ENCODE measurements at places on chromosomes 4 and X.

DNA sequence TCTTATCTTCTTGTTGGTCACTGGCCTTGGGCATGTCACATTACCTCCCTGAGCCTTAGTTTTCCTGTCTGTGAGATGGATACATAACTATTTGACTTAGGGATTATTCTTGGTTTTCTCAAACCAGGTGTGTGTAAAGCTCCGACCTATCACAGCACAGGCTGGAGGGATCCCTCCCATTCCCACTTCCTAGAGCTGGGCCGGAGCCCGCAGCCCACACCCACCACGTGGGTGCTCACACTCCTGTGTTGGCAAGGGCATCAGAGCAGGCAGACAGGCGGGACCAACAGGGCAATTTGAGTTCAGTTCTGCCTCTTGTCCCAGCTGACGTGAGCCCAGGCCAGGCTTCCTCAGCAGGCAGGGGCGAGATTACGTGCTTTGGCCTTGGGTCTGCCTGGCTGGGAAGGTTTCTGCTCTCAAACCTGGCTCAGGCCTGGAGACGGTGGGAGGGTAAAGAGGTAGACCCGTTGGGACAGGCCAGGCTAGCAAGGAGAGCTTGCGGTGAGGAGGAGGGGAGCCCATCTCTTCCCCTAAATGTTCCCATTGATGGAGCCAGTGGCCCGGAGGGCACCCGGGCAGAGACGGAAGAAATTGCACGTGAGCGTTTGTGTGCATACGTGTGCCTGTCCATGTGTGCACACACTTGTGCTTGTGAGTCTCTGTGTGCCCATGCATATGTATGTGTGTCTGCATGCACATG, 734 bp upstream of the SH3TC1 start:
- no peak for DNase-seq

GRCh38 chr4:38820329-38821061, 15.9 kb upstream of the TLR1 start:
- no peak for DNase-seq

DNA sequence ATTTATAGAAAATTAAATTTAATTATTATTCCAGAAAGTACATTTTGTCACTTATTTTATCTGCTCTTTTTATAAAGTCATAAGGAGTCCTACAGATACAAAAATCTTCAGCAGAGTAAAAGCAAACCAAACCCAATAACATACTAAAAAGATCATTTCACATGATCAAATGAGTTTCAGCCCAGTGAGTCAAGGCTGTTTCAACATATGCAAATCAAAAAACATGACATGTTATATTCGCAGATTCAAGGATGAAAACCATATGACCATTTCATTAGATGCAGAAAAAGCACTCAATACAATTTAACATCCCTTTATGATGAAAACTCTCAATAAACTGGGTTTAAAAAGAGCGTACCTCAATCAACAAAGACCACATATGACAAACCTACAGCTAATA, 214.3 kb downstream of the FAT4 start:
- no peak for DNase-seq

- peak; percentile 62 for DNase-seq
Observed at GRCh38 chrX:8815460-8816065, 14.4 kb upstream of the FAM9A start.

DNA sequence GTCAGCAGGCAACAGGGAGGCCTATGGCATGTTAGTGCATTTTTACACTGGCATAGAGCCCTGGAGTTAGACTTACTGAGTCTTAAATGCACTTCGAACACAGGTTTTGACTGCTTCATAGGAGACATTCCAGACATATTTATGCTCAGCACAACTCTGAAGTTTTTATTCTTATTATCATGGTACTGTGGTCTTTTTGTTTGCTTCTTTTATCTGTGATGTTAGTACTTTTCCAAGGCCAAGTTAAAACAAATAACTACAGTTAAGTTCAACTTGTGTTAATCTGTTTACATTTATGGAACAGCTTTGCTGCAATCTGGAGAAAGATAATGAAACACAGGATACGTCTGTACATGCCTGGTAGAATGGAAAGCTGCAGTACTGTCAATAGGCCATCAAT, 76.5 kb downstream of the COL4A5 start:
- no peak for DNase-seq

DNA sequence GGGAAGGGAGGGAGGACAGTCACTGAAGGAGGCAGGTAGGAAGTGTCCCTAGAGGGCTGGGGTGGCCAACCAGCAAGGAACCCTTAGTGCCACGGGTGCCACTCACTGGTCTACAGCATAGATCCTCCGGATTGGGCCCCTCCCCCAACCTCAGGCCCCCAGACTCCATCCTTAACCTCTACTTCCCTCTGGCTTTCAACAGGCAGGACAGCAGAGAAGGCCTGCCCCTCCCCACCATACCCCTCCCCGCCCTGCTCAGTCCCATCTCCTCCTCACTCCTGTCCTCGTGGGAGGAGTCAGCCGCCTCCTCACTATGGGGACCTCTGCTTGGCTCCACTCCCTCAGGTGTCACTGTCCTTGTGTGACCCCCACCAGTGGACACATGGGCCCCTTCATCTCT, 77.7 kb upstream of the PSAPL1 start:
- no peak for DNase-seq

DNA sequence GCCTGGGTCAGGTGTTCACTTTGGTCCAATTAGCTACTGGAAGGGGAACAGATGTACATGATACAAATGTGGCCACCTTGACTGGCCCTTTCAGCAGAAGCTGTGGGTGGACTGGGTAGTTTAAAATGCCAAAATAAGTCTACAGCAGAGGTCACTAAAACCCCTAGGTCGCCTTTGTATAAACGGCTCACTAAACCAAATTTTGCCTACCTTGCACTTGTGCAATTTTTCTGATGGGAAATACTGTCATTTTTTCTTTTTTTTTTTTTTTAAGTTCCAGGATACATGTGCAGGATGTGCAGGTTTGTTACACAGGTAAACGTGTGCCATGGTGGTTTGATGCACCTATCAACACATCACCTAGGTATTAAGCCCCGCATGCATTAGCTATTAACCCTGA, 109.8 kb downstream of the EGF start:
- no peak for DNase-seq

DNA sequence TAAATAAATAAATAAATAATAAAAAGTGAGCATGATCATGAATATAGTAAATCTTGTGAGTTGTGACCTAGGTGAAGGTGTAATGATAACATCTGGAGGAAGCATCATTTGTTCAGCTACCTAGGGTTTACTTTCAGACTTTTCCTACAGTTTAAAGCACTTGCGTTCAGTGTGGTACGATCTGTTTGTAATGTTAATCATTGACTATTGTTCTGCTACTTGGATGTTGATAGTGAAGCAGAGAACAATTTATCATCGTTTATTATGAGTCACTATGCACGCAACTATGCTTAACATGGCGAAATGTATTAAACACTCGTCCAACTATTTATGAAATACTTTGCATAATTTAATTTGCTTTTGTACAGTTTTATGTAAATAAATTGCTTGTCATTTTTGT, 426.2 kb downstream of the PCDH7 start:
- no peak for DNase-seq

GRCh38 chr4:179607003-179607402, 2164.8 kb upstream of the AGA start:
- no peak for DNase-seq

- DNase-seq, result no peak
Observed at GRCh38 chrX:1359477-1359873, 22.9 kb downstream of the IL3RA start.

DNA sequence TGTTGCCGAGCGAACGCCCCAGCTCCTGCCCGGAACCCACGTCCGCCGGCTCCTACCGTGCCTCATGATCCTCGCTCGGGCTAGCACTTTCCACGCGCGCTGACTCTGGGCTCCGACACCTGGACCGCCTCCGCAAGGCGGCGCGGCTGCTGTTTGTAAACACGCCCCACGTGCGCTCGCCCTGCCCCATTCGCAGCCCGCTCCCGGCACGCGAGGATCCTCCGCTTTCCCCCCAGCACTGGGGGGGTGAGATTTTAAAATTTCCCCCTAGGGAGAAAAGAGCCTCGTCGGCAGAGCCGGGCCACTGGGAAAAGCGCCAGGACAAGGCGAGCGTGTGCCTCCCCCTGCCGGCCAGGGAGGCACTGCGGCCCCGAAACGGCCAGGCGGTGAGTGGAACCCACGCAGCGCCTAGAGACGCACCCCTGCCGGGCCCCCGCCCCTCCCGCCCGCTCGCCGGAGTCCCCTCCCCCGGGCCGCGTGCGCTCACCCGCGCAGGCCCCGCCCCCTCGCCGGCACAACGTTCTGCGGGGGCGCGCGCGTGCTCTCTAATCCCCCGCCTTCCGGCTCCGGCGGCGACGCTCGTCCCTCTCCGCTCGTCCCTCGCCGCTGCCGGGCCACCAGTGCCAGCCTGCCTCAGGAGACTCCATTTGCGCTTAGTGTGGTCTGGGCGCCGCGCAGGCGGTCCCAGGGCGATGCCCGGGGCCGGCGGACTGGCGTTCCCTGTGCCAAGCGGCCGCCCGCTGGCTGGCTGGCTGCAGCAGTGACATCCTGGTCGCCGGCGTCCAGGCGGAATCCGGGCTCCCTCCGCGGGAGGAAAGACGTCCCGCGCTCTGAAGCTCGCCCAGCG, at the start of gene TIGD2:
TSS of gene TIGD2 (plus strand) at position 548 of the 847 bp plus-strand sequence. CDS start 1,442 bp downstream, outside the sequence.
- peak; percentile 94 for DNase-seq

GRCh38 chr4:30904215-30904555, 184.0 kb downstream of the PCDH7 start:
- no peak for DNase-seq

GRCh38 chr4:166144607-166145006, 271.6 kb downstream of the TLL1 start:
- DNase-seq, result no peak

DNA sequence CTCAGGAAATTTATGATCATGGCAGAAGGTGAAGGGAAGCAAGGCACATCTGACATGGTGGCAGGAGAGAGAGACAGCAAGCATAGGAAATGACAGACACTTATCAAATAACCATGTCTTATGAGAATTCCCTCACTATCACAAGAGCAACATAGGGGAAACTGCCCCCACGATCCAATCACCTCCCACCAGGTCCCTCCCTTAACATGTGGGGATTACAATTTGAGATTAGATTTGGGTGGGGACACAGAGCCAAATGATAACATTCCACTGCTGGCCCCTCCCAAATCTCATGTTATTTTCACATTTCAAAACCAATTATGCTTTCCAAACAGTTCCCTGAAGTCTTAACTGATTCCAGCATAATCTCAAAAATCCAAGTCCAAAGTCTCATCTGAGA, 8.2 kb upstream of the TMA16 start:
- DNase-seq, result no peak

- DNase-seq, result no peak
Observed at GRCh38 chrX:288561-288991, 7.4 kb downstream of the PLCXD1 start.

DNA sequence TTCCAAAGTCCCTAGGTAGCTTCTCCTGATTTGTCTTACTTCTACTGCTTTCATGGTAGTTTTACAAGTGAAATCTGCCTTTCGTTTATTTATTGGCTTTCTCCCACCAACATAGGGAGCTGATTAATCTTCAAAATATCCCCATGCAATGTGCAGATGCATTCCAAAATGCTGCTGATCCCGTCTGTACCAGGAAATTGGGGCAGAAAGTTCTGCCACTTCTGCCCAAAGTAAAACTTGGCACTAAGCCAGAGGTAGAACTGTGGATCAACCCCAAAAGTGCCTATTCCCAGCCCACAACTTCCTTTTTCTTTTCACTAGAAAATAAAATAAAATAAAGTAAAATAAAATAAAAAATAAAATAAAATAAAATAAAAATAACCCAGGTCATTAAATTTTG, 47.3 kb upstream of the PPARGC1A start:
- DNase-seq, result no peak

DNA sequence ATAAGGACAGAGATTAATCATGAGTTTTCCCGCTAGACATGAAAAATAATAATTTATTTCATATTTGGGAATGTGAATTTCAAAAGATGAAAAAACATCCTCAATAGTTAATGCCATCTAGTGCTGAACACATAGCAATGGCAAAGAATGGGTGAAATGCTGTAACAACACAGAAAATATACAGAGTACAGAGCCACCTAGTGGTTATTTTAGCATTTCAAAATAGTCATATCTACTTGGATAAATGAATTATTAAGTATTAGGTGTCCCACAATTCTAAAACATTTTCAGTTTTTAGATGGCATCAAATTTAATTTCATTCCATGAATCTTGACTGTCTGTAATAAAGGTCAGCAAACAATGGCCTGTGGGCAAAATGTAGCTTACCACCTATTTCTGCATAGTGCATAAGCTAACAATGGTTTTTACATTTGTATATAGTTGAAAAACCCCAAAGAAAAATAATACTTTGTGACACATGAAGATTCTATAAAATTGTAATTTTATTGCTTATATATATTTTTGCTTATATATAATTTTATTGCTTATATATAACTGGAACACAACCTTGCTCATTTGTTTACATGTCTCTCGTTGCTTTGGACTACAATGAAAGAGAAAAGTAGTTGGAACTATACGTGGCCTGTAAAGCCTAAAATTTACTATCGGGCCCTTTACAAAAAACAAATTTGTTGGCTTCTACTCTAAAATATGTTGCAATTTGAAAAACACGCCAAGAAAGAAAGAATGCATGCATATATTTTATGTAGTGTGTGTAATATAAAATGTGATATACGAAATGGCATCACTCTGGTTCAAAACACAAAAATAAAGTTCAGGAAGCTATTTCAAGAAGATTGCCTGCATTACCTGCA, 99.1 kb upstream of the FAM47C start:
- peak; percentile 5 for DNase-seq

- no peak for DNase-seq
Observed at GRCh38 chr4:12884846-12885796, 599.0 kb downstream of the RAB28 start.

DNA sequence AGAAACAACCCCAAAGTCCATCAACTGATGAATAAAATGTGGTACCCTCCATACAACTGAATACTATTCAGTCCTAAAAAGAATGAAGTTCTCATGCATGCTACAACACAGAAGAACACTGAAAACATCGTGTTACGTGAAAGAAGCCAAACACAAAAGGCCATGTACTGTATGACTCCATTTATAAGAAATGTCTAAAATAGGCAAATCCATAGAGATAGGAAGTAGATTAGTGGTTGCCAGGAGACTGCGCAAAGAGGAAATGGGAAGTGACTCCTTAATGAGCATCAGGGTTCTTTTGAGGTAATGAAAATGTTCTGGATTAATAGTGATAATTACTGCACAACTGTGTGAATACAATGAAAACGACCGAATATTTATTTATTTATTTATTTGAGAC, 23.4 kb downstream of the FBXW7 start:
- DNase-seq, result no peak

All from NCI-H69 (cell line).